ENCODE measurements at places on chromosomes 5 and 9.

- no peak for DNase-seq
These were observed 15.9 kb downstream of the RETREG1 start for GRCh38 chr5:16600946-16601345.

DNA sequence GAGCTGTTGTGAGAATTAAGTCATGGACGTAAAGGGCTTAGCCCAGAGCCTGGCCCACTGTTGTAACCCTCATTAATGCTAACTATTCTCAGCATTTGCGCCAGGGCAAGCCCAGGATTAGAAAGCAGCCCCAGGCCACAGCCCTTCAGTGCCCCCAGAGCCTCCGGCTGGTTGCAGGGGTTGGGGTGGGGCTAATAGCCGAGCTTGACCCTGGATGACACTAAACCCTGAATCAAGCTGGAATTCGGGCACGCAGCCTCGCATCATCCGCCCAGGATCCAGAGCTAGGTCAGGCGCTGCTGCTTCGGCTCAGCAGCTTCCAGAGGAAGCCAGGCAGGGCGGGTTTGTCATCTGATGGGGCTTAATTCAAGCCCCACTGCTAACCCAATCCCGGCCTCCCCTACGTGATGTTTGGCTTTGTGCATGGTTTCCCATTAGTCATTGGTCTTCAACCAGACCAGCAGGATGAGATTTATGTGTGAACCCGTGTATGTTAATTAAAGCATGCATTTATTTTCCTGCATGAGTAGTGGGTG is 1.2 kb upstream of the MEGF9 start:
- no peak for DNase-seq

DNA sequence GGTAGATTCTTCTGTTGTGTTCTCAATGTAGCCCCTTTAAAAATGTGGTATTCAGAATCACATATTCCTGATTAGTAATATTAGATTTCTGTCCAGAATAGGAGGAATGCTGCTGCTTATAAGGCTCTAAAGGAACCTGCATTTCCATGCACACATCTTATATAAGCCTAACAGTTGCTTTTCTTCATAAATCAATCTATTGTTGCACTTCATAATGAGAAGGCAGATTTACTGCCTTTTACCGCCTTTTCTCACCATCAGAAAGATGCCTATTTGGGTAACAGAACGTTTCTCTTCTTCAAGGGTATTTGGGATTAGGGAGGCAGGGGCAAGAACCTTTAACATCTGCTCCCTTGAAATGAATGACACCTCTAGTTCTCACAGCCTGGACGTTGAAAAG is 243.4 kb downstream of the MLLT3 start:
- no peak for DNase-seq

GRCh38 chr9:123083680-123084079 is 50.2 kb downstream of the GPR21 start:
- no peak for DNase-seq

GRCh38 chr9:69760278-69760610 is 433 bp upstream of the PTAR1 start:
- DNase-seq = no peak

DNA sequence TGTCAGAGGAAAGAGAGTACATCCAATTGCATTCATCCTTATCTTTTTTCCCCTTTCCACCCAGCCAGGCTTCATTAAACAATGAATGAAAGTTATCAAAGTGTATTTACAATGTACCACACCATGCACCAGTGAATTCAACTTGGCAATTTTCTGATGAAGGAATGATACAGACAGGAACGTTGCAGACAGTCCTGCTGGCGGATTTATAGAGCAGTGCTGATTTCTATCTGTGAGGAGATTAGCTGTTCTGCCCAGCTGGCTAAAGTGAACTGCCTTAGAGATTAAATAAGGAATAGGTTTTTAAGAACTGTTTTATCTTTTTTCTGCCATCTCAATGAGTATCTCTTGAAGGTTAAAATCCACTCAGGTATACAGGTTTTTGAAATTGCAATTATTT is 403.9 kb downstream of the CDH18 start:
- DNase-seq = no peak

DNA sequence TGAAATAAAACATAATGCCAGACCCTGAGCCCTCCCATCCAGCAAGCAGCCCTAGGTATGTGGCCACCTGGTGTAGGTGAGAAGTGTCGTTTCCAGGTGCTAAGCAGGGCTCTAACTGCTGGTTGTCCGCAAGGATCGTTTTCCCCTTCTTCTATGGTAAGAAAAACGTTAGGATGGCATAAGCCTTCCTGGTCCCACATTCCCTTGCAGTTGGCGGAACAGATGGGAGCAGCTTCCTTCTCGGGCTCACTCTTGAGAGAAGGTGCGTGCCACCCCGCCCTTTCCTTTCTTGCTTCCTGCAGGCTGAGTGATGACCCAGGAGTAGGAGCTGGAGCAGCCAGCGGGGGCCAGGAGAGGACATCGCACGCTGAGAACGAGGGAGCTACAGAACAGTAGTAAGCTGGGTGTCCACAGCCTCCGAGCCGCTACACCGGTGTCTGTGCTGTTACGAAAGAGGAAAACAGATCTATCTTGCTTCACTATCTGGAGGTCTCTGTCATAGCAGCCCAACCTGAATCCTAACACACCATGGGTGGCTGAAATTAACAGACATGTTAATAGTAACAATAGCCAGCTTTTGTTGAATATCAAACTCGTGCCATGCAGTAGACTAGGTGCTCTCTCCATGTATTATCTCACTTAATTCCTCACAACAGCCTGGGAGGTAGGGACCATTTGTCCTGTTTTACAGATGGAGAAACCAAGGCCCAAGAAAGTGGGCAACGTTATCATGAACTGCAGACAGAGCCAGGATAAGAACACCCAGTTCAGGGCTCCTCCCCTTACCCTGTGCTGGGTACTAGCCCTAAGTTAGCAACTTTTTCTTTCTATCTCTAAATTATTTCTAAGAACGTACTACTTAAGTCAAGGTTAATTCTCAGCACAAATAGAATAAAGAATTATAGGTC is 139.8 kb downstream of the COL23A1 start:
- DNase-seq = no peak

GRCh38 chr5:127536687-127537086 is 19.2 kb downstream of the PRRC1 start:
- DNase-seq = no peak

GRCh38 chr5:64384765-64385164 is 121.0 kb upstream of the RGS7BP start:
- no peak for DNase-seq

DNA sequence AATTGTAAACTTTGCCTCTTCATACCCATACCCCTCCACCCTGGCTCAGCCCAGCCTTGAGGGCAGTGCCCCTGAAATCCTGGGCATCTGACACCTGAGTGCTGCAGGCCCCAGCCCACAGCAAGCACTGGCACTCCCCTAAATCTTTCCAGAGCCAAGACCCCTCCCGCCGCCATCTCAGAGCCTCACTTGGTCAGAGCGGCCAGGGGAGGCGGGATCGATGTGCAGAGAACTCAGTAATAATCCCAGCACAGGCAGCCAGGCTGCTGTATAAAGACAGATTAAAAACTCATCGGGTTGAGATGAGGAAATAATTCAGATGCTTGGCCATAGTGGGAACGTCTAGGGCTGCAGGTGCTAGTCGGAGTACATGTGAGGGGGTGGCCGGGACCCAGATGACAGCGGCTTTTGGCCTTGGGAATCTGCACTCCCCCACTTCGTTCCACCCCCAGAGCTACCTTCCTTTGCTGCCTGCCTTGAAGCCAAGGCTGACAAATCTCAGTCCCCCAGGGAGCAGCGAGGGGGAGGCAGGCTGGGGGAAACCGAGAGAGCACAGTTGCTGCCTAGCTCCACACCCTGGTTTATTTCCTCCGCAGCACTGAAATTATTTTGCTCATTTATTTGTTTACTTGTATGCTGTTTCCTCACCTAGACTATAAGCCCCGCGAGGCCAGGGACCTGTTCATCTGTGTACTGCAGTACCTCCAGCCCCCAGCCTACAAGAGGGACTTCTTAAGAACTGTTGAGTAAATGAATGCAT is 19.5 kb upstream of the ARAP3 start:
- DNase-seq = no peak

- DNase-seq = no peak
These were observed 43.2 kb downstream of the ESM1 start for GRCh38 chr5:54942064-54942778.

- no peak for DNase-seq
These were observed 28.3 kb downstream of the MARCHF6 start for GRCh38 chr5:10381803-10382202.

DNA sequence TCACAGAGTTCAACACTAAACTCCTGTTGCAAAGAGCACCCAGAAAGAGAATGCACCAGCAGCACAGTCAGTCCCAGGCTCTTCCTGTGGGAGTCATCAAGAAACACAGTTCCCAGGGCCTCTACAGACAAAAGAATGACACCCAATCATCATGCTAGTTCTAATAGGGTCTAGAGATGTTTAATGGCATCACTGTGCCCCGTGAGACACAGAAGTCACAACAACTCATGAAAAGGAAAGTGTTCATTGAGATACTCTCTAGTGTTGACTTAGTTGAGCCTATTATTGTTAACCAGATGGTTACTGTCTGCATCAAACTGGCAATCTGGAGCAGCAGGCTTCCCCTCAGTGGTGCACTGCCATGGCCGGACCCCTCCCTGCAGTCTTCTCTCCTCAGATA is 1.6 kb downstream of the KLHL3 start:
- no peak for DNase-seq

GRCh38 chr9:90012949-90013348 is 408.1 kb downstream of the GADD45G start:
- peak; percentile 12 for DNase-seq

DNA sequence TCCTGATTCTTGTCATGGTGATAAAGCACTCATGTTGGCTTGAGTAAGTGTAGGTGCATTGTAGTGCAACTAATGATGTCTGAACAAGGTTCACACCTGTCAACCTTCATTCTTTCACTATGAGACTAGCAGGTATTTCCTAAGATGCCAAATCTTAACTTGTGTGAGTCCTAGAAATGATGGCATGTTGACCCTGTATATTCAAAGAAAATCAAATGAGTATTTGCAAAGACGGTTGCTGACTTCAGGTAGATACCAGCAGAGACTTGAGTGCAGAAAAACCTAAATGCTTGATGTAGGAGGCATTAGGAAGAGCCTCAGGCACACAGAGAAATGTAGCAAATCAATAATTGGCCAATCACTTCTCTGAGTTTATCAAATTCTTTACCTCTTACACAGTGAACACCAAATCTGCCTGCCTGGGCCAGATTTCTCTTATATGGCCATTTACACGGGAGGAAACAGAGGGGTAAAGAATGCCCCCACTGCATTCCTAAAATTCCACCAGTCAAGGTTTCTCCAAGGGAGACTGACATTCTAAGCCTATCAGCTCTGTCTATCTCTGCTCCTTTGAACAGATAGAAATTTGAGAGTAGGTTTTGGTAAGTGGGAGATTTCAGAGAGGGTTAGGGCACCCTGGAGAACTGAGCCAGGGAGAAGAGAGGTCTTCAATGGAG is 488.6 kb upstream of the WWC1 start:
- no peak for DNase-seq

- DNase-seq = peak; percentile 70
These were observed 131.2 kb downstream of the ROR2 start for GRCh38 chr9:91818647-91819403.

DNA sequence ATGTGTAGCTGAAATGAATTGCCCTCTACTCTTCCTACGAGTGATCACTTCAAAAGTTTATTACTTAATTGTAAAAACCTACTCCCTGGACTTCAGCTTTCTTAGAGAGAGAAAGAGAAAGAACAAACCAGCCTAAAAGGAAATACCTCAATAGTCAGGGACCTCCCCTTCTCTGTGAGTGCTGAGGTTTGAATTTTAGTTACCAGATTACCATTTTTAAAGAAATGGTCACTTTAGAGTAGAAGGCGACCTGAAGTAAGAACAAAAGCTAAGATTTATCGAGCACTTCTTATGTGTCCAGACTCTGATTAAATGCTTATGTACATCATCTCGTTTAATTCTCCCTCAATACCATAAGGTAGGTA is 11.3 kb downstream of the RAPGEF1 start:
- DNase-seq = no peak

DNA sequence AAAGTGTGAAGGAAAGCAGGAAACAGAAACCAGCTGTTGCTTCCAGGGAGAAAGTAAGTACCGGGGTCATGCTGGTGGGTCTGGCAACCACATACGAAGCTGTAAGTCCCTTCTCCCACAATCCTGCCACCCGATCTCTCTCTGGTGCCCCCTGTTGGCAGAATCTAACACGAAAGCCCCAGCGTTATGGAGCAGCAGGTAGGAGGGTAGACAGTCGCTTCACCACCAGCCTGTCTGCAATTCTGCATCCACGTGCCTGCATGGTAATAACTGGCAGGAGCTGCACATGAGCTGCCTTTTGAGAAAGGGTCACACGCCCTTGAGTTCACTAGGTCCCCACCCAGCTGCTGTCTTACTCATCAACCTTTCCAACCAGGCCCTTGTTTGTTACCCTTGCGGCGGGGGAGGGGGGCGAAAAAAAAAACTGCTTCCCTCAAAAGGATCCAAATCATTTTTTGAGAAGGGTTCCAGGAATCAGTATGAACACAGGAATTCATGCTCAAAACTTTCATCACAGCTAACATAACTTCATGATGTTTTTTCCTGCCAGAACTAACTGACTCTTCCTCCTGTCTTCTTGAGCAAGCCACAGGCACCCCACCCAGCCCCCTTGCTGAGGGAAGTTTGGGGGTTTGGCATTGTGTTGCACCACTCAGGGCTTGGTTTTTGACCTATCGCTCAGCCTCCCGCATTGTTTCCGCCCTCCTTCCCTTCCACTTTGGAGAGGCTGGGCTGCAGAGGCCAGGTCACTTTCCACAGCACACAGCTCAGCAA is 19.6 kb upstream of the TMEM252 start:
- peak; percentile 86 for DNase-seq

- no peak for DNase-seq
These were observed 36.0 kb downstream of the NDUFS6 start for GRCh38 chr5:1836891-1837880.

GRCh38 chr5:38931731-38932130 is 85.9 kb downstream of the OSMR start:
- no peak for DNase-seq

GRCh38 chr9:110499608-110500007 is 79.9 kb downstream of the SVEP1 start:
- DNase-seq = no peak

DNA sequence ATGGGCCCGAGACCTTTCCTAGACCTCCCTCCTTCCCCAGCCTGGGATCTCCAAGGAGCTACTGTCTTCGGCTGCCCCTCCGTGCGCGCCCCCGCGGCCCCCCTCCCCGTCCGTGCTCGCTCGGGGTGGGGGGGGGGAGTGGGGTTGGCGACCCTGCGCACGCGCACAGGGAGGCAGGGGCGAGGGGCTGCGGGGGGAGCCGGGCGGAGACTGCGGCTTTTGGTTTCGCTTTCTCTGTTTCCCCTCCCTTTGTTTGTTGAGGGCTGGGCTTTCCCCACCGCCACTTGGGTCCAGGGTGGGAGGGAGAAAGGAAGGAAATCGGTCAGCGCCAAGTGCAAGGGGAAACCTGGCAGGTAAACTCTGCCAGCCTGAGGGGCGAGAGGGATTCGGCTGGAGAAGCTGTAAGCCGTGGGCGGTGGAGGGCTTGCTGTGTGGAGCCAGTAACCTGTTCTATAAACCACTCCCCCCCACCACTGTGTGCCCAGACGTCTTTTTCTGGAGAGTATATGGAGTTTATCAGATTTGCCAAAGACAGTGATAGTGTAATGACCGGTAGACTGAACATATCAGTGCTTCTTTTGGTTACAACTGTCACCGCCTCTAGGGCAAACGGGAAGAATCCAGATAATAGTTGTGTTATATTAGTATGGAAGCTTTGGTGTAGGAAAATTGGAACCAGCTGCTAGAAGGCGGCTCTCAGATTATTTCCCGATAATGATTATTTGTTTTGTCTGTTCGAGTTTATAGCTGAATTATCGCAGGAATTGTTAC is 684 bp downstream of the DNAJA1 start:
- DNase-seq = peak; percentile 86

Measured in cardiac septum (tissue), 1 donor.